ENCODE measurements at places on chromosomes 5 and 9.

- DNase-seq: peak; percentile 19
Observed at GRCh38 chr5:139640421-139641115, 7.6 kb upstream of the CXXC5 start.

DNA sequence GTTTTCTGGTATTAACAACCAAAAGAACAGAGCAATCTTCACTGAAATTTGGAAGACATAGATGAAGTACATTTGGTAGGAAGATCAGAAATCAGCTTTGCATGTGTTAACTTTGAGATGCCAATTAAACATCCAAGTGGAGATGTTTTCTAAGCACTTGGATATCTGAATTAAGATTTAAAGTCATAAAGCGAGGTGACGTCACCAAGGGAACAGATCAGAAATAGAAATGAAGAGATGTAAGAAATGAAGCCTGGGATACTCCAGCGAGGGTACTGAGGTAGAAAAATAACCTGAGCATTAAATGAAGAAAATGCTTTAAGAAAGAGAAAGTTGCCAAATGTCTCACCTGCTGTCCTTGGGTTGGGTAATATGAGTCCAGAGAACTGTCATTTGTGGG lies 1223.3 kb downstream of the MAT2B start:
- no peak for DNase-seq

- DNase-seq: no peak
Observed at GRCh38 chr9:132577119-132577518, 5.3 kb upstream of the BARHL1 start.

DNA sequence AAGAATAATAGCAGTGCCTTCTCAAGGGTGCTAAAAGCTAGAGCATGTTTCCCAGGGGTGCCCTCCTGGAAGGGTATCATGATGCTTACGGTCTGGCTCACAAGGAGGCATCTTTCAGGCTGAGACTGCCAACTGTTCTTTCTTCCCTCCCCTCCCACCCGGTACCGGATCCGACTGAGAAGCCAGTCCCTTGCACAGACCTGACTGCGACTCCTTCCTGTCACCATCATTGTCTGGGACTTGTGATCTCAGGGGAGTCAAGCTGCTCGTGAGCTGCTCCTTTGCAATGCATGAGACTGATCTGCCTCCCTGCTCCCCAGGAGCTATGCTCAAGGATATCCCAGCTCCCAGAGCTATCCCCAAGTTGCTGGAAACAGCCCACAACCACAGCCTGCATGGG lies 170.8 kb downstream of the GADD45G start:
- DNase-seq: no peak

DNA sequence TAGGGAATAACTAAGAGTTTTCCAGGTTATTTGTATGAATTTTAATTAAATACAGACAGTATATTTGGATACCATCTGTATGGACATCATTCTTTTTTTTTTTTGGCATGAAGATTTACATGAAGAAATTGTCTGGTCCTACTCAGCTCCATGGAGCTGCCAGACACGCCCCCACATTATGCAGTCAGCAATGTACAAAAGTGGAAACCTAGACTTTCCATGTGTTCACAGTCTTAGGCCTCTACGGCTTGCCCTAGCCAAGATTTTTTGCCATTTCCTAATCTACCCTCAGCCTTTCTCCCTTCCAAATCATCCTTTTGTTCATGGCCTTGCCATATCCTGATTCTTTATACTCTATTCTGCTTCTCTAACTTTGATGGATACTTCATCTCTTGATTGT lies 207.1 kb downstream of the SGCD start:
- DNase-seq: no peak
